Activated T-helper 1 cell treated with anti-CD3 and anti-CD28 coated beads, Interleukin-2, amount 50 U/mL, for 16 hours (primary cell): ENCODE measurements at places on chromosomes 5 and 9.

GRCh38 chr9:87062746-87063145 lies 115.4 kb upstream of the GAS1 start:
- no peak for DNase-seq

DNA sequence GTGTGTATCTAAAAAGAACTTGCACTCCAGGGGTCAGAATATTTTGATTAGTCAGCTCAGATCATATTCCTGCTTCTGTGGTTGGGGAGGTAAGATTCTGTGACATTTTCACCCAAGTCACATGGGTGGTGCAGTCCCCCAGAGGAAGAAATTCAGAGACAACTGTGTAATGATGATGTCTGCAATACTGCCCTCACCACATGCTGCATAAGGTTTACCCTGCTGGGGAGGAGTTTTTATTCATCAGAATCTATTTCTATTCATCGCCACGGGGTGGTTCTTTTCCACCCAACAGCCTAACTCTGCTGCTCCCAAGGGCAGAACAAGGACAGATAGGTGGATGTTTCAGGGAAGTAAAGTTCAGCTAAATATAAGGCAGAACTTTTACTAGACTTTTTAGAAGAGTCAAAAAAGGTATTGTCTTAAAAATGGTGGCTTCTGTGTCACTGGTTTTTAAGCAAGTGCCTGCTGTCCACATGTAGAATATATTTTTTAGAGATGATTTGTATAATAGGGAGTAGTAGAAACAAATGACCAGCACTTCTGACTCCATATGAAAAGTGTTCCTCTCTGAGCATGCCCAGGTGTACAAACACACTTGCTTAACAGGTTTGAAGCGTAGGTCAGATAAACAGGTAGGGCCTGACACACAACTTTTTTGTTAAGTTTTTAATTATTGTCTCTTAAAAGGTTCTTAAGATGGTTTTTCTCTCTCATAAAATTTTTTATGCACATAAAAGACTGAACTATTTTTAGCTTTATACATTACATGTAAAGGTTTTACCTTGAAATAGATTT lies 352.7 kb downstream of the LRRC70 start:
- DNase-seq: no peak

- no peak for DNase-seq
Measured at GRCh38 chr9:136688274-136689107, 1.2 kb upstream of the AGPAT2 start.

GRCh38 chr5:109944461-109944860 lies 254.7 kb downstream of the MAN2A1 start:
- DNase-seq: no peak

DNA sequence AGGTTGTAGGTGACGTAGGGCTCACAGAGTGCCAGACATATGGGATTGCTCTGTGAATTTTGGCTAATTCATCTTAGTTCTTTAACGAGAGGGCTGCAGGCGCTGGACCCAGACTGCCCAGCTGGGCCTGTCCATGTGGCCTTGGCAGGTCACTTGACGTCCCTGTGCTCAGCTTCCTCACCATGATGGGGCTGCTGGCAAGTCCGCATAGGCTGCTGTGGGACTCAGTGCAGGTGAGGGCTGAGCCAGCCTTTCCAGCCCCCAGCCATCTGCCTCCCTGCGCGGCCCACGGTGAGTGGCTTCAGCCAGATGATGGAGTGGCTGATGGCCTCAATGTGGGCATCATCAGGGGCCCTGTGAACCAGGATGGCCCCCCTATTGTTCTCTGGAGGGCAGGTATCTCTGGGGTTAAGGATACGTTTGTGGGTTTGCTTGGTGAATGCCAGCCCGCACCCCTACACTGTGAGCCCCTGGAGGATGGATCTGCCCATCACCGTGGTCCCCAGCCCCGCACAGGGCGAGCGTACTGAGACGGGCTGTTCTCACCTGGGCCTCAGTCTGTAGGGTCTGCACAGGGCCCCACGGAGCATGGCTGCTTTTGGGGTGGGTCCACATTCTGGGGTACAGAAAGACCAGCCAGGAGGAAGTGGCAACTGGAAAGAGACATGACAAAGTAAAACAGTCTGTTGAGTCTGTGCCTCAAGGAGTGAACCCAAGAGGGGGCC lies 3.7 kb downstream of the CARD19 start:
- no peak for DNase-seq

DNA sequence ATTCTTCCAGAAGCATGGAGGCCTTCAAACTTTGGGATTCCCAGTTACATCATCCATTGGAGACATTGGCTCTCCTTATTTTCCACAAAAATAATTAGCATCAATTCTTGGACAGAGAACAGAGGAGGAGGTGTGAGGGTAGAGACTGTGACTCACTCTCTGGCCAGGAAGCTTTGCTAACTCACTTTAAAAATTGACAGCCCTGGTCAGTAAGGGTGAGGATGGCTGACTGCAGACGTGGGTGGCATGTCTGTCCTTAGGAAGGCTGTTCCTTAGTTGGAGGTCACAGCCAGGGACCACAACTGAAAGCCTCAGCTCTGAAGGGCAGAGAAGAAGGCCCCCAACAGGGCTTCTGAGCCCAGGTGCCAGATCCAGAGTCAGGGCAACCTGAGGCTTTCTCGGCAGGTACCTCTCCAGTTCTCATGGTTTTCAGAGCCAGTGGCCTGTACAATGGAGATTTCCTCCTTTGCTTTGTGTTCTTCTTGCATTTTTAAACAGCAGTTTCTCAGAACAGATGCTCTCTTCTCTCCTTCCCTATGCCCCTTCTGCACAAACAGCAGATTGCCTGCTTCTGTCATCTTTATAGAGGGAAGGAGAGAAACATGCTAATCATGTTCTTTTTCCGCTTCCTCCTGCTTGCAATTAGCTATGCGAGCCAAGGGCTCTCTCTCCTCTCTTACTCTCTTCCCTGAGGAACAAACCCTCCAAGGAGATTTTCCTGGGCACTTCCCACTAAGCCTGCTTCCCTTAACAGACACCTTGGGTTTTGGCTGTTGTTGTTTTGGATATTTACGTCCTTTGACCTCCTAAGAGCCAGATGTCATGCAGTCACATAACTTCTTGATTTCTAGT lies 92.5 kb upstream of the ZNF366 start:
- DNase-seq: no peak

DNA sequence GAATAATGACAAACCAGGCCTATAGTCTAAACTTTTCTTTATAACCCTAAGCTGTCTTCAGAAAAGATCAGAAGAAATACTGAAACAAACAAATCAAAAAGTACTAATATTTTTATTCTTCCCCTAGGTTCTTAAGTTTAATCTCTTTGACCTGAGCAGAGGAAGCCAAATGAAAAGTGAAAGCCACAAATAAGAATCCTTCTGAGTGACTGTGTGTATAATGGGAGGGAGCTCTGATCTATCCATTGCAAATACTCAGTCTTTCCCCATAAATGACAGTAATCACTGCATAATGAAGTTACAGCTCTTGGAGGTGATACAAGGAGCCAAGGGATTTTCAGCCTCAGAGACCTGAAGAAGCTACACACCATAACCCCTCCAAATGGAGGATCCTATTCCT lies 126.9 kb upstream of the ATP10B start:
- DNase-seq: no peak

DNA sequence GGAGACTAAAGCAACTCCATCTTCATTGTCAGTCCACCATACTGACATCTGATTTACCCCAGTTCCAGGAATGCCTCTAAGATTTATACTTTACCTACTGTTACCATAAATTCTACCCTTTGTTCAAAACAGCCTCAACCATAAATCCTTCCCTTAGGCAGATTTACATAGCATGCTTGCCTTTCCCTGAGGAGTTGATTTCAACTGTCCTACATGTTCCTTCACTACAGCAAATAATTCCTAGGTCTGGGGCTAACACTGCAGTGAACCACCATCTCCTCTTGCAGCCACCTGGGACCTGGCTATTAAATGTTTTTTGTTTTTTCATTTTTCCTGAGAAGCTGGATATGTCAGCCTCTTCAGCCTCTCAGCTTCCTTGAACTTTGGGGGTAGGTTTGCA lies 166.9 kb upstream of the PDE4D start:
- no peak for DNase-seq

DNA sequence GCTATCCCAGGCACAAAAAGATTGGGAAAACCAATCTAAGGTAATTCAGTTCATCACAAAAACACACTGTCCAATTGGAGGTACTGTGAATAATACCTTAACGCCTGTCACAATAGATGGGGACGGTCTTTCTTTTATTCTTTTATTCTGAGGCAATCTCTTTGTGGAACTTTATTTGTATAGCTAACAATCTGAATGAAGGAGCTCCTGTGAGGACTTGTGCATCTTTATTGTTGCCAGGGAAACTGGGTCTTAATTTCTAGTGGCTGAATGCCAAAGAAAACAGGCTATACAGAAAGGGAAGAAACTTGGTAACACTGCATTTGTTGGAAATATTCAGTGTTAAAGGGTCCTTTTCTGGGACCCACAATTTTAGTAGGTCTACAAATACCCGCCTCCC lies 546.9 kb upstream of the C9orf72 start:
- no peak for DNase-seq

DNA sequence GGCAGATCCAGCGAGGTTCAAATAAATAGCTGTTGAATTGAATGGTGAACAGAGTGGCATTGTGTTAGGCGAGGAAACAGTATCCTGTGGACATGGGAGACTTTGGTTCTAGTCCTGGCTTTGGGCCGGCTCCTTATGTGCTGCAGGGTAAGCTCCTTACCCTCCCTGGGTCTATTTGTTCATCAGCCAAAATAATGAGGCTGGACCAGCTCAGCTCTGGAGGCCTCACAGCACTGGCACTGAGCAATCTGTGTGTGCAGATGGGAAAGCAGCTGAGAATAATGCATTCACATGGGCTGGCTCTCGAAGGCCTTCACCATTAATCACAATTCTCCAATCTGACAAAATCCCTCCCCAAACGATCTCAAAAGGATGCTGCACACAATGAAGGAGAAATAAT lies 81.9 kb downstream of the APBA1 start:
- DNase-seq: no peak

DNA sequence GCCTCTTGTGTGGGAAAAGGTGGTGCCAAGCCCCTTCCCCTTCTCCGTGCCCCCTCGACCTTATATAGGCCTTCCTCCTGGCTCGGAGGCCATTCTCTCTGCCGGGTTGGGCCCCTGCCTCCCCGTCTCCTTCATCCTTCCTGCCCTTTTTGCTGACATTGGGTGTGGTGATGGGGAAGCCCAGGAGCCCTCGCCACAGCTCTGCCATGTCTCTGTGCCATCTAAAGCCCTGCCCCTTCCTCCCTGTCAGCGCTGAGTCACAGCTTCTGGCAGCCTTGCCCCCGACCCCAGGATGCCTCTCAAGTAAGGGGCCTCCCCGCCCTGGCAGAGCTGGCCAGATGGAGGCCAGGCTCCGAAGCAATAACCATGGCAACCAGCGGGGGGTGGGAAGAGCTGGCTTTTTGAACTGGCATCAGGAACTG lies 30.4 kb downstream of the JADE2 start:
- DNase-seq: peak; percentile 46

DNA sequence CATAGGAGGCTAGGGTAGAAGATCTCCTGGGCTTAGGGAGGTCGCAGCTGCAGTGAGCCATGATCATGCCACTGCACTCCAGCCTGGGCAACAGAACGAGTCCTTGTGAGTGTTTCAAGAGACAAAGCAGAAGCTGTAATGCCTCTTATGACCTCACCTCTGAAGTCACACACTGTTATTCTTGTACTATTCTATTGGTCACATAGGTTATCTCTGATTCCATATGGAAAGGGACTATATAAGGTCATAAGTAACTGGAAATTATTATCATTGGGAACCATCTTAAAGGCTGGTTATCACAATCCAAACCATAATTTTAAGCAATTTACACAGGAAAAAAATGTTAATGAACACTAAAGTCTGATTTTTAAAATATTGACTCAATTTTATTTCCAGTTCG lies 17.9 kb upstream of the AFF4 start:
- no peak for DNase-seq

DNA sequence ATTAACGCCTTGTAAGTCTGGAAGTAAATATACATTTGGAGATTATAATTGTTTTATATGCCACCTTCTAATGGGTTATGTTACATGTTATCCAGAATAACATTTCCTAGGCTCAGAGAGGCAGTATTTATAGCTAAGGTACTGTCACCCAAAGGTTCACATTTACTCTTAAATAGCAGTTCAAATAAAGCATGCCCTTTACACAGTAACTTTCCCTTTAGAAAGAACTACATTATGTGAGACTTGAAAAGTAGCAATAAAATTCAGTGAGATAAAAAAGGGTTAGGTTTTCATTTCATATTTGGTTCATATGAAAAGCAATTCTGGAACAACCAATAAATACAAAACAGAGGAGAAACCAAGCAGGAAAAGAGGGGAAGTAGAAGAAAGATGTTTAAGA lies 35.1 kb downstream of the SKIC3 start:
- no peak for DNase-seq

DNA sequence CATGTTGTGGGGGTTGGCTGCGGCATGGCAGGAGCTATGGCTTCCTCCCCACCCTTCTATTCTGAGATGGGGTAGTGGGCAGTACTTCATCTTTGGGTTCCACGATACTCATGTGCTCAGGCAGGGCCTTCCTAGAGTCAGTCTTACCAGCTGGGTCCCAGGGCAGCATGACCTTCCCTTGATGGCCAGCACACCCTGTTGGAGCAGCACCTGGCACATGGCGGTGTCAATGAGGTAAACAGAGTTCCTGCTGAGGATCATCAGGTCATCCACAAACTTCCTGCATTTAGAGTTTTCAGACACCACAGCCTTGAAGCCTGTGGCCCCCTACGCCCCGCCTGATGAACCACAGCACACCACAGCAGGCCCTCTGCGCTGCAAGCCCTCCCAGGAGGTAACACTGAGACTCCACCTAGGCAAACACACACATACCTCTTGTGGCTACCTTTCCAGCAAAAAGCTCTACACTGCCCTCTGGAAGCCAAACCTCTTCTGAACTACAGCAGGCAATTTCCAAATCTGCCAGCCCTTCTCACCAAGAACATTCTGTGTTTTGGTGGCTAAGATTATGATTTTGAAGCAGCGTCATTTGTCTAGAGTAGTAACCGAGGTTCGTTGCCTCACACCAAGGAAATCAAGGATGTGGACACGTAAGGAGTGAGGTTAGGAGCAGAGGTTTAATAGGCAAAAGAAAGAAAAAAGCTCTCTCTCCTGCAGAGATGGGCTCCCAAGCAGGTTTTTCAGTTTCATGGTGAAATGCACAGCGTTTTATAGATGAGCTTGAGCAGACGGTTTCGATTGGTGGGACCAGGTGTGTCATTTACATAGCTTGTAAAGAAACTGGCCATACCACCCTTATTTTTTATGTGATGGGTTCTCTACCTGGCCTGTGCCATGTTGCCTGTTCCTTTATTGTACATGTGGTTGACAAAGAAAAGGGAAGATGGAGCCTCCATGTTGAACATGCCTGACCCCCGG lies 20.3 kb upstream of the TMEM174 start:
- no peak for DNase-seq

- DNase-seq: no peak
Measured at GRCh38 chr9:33867747-33868439, 50.9 kb downstream of the UBE2R2 start.

GRCh38 chr5:155532621-155533311 lies 519.2 kb downstream of the KIF4B start:
- DNase-seq: no peak

GRCh38 chr5:127858116-127858784 lies 155.1 kb downstream of the CCDC192 start:
- DNase-seq: no peak

- DNase-seq: no peak
Measured at GRCh38 chr5:114789773-114790402, 379.8 kb downstream of the TRIM36 start.
